ENCODE measurements at places on chromosomes 3 and 15. TPM values are rescaled to one million over a fixed set of nuclear protein-coding genes. Genes with fewer than 3 reads are reported as not detected.

CCNB2 gene
- 5.1 TPM for total RNA-seq

LYSMD2 gene
- 6.2 TPM for total RNA-seq

NR2E3 gene
- total RNA-seq, result 0.38 TPM

PARP15 gene
- total RNA-seq, result under 0.01 TPM

KCNAB1 gene
- total RNA-seq, result 4.8 TPM

IL17RC gene
- 27.6 TPM for total RNA-seq

MOBP gene
- total RNA-seq, result under 0.01 TPM

BTLA gene
- not detected for total RNA-seq

PLIN1 gene
- total RNA-seq, result under 0.01 TPM

KIF15 gene
- 19.0 TPM for total RNA-seq

CGNL1 gene
- 3.1 TPM for total RNA-seq

GOLGA6L10 gene
- 0.19 TPM for total RNA-seq

IGF2BP2 gene
- 36.1 TPM for total RNA-seq

ATP13A5 gene
- total RNA-seq, result not detected

MYO5C gene
- total RNA-seq, result under 0.01 TPM

ANKUB1 gene
- not detected for total RNA-seq

GRIP2 gene
- total RNA-seq, result 1.1 TPM

C15orf39 gene
- total RNA-seq, result 2.3 TPM

MUSTN1 gene
- 0.56 TPM for total RNA-seq

NPAP1 gene
- not detected for total RNA-seq

SMCO1 gene
- total RNA-seq, result 0.28 TPM

PPCDC gene
- 9.0 TPM for total RNA-seq

TMIE gene
- not detected for total RNA-seq

CCR1 gene
- total RNA-seq, result under 0.01 TPM

PLSCR4 gene
- 86.8 TPM for total RNA-seq

All from regular cardiac myocyte (primary cell).